Small intestine (tissue), 16 donors: ENCODE measurements at places on chromosomes 4 and X.
A peak's percentile ranks its signal among the peaks of the same experiment; 100 is the strongest.

DNA sequence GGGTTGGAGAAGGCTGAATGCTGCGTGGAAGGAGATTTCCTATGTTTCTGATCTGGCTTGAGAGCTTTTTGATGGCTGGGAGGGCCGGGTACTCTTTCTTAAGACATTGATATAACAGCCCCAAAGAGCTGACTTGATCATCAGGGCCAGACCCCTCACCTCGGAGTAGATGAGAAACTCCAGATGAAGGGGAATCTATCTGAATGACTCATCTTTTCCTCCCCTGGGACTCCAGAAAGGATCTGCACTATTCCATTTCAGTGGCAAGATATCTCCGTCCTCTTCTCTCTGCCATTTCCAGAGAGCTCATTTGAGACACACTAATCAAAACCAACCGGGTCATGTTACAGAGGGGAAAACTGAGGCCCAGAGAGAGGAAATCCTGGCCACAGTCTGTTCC is 92.9 kb upstream of the MSX1 start:
- no peak for DNase-seq

- no peak for DNase-seq
Measured at GRCh38 chrX:55490974-55491373, 1.3 kb upstream of the USP51 start.

GRCh38 chr4:7214359-7214758 is 22.0 kb downstream of the SORCS2 start:
- DNase-seq = no peak

DNA sequence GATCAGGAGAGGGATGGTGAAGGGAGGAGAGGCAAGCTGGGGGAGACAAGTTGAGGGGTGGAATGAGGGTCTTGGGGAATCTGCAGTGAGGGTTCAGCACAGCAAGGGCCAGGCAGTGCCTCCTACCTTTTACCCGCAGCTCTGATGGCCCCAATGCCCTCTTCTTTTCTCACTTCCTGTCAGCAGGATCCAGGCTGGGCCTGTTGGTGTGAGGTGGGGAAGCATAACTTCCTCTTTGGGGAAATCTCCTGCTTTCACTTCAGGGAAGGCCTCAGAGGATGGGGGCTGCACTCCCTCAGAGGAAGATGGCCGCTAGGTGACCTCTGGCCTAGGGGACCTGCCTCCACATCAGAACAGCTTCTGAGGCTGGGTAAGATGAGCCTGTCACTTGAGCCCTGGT is 36.5 kb downstream of the EFNB1 start:
- DNase-seq = no peak

DNA sequence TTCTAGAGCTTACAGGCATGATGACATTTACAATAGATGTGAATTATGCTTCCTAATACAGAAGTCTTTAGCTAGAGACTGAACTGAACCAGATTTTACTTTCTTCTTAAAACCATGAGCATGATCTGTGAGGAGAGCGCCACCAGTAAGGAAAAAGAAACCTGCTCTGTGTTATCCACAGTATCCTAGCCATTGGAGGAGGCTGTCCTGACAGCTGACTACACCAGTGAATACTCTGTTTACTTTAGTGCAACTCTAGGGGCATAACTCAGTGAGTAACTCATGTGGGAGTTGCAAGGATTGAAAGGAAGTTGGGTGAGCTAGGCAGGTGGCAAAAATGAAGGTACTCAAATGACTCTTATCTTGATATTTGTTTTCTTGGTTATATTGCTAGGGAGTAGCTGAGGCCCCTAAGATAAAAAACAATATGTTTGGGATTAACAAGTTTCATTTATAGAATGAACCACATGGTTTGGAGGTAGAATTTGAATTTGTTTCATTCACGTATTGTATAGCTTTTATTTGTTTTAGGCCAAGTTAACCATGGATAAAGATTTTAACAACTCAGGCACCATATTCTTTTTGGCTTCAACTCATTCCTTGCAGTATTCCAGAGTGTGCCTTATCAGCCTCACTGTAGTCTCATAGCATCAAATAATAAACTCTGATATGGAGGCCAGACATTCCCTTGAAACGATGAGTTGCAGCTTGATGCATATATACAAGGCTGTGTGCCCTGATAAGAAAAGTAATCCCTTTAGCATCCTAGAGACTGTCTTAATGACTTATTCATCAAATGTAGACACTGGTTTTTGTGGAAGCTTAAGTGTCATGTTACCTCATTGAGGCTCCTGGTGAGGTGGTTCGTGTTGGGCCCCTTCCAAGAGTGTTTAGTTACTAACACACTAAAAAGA is 2.5 kb downstream of the BMP3 start:
- peak; percentile 50 for DNase-seq

- peak; percentile 39 for DNase-seq
Measured at GRCh38 chr4:88341227-88342192, 37.1 kb upstream of the HERC6 start.

DNA sequence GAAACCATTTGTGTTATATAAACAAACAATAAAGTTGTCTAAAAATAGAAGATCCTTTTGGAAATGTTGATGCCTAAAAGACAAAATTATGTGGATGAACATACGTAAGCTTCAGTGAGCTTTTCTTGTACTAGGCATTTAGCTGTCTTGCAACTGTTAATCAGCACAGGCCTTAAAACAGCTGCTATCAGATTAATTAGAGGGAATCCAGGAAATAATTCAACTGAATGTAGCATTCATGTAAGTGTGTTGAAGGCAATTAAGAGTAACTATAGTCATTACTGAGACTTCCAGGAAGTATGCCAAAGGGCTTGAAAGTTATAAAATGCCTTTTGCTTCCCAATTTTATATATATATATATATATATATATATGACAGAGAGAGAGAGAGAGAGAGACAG is 248.7 kb downstream of the IL1RAPL1 start:
- no peak for DNase-seq

DNA sequence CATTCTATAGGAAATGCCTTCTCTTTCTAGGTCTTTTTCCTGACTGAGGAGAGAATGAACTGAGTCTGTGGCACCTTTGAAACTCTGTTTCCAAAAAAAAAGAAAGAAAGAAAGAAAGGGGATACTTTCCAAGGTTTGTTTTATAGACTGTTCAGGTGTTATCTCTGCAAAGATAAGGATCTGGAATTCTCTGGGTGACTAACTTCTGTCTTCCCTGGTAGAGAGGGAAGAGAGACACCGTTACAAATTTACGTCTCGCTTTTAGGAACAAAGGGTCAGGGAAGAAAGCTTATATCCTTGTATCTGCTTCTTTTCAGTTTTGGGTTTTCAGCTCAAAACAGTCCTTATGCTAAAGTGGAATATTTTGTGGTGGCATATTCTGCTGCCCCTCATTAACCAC is 314.1 kb downstream of the RAPGEF2 start:
- no peak for DNase-seq

- DNase-seq = no peak
Measured at GRCh38 chrX:42823443-42823842, 45.5 kb upstream of the PPP1R2C start.

DNA sequence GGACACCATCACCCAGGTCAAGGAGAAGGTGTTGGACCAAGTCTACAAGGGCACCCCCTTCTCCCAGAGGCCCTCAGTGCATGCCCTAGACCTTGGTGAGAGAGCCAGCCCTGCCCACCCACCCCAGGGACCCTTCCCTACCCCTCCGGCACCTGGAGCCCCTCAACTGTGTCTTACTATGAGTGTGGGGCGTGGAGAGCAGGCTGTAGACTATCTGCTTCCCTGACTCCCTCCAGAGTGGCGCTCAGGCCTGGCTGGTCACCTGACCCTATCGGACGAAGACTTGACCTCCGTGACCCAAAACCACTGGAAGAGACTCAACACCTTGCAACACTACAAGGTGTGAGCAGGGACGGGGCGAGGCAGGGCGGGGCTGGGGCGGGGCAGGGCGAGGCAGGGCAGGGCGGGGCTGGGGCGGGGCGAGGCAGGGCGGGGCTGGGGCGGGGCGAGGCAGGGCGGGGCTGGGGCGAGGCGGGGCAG is 4.7 kb upstream of the SRPK3 start:
- no peak for DNase-seq

GRCh38 chrX:54994668-54995351 is 822 bp upstream of the PFKFB1 start:
- DNase-seq = no peak

DNA sequence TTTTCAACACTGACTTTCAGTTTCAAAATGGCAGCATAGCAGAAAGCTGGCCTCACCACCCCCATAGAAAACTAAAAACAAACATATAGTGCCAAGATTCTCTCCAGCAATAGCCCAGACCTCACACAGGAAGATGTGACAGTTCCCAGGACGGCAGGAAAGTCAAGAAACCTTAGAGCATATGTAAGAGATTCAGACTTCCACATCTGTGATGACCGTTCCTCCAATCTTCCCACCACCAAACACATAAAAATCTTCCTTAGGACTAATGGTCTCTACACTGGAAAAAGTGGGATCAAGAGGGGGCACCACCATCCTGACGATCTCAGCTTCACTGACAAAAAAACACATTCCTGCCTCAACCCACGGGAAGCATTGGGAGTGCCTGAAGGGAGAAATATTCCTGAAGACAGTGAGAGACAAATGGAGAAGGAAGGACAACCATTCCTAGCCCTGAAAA is 134.1 kb upstream of the CPXCR1 start:
- DNase-seq = no peak

GRCh38 chrX:24799565-24799964 is 105.8 kb downstream of the POLA1 start:
- DNase-seq = no peak

DNA sequence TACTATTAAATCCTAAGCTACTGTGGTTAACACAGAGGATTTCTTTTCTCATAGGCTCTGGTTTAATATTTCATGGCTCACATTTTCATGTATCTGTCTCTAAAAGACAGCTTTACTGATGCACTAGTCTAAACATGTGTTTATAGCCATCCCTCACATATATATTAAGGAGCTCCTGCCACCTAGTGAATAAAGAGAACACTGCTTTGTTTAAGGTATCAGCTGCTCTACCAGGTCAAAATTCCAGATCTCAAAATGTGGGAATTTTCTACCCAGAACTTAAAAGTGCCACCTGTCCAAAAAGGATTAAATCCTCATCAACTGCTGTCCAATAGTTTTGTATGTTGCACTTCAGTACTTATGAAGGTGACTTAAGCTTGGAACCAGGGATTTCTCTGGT is 188.5 kb upstream of the TEX13C start:
- peak; percentile 1 for DNase-seq

GRCh38 chrX:29926659-29927058 is 288.7 kb upstream of the MAGEB2 start:
- no peak for DNase-seq

GRCh38 chr4:12221031-12221430 is 792.3 kb upstream of the HS3ST1 start:
- DNase-seq = no peak

DNA sequence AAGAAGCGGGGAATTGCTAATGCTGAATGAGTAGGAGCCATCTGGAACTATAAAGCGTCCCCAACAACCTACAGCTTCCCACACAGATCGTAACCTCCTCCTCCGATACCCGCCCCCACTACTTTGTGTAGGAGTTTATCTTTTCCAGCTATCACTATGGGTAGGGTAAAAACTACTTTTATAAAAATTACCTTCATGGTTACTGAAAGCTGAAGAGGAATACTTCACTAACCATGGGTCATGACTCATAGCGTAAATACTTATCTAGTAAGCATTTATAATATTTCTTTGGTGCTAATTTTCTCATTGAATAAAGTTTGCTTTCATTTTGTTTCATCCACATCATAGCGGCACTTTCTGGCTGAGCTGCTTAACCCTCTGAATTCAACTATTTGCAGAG is 79.4 kb upstream of the TNIP3 start:
- DNase-seq = no peak

GRCh38 chrX:3659761-3660160 is 53.7 kb downstream of the PRKX start:
- no peak for DNase-seq

DNA sequence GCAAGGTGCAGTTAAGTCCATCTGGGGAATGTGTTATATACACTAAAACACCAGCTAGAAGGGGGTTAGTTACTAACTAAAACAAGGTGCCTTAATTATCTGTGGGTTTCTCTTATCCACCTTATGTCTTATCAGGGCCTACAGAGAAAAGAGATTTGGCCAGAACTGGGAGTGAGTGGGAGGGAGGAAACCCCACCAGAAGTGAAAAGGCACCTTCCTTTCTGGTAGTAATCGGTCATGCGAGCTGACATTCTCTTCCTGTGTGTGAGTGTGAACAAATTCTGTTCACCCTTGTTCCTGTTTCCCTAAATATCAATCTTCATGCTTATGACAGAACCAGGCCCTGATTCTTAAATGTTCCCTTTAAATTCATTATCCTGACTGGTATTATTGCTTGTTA is 43.5 kb downstream of the SRPX2 start:
- DNase-seq = no peak

DNA sequence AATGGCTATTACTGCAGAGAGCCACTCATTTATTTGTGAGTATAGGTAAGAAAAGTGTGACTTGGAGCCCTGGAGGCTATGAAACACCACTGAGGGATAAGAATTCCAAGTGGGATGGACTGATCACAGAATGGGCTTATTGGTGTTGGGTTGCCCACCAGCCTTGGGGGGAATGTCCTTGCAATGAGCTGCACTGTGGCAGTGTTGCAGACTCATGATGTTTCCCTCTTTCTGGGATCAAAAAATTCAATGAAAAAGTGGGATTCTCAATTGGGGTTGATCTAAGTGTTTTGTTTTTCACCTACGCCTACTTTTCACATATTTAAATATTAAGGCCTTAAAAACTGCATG is 1024.5 kb upstream of the PCDH10 start:
- DNase-seq = no peak

DNA sequence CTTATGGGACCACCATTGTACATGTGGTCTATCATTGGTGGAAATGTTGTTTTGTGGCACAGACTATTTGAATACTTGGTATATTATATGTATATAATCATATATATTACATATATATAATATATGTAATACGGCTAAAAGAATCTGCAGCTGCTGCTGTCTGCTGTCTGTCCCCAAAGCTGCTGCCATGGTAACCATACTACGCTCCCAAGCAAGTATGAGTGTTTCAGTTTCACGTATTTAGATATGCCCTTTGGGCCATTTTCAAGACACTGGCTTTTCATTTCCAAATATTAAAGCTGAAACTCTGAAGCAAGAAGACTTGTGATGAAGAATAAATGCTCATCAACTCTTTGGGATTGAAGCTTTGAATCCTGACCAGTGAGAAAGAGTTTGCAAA is 42.0 kb upstream of the ARSJ start:
- no peak for DNase-seq

DNA sequence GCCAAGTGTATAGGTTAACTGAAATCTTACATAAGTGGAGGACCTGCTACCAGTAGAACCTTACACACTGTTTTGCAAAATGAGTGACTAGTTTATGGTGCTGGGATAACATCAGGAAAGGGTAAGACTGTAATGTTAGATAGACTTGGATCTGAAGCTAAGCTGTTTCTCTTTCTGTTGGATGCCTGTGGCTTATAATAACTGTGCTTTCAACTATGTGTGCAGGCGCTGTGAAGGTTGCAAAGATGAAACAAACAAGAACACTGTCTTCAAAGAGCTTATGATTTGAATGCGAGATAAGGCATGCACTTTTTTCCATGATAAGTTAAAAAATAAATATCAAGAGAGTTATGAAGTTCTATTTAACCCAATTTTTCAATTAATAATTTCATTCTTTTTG is 34.5 kb upstream of the LCORL start:
- DNase-seq = no peak

- DNase-seq = no peak
Measured at GRCh38 chr4:65624651-65625050, 45.6 kb downstream of the EPHA5 start.
